Adrenal gland (tissue), 19 donors: ENCODE measurements at places on chromosomes 7 and 10. TPM values are rescaled to one million over a fixed set of nuclear protein-coding genes. Genes with fewer than 3 reads are reported as not detected.
A peak's percentile ranks its signal among the peaks of the same experiment; 100 is the strongest.

ZNF655 gene
- total RNA-seq, result 132 TPM

DNA sequence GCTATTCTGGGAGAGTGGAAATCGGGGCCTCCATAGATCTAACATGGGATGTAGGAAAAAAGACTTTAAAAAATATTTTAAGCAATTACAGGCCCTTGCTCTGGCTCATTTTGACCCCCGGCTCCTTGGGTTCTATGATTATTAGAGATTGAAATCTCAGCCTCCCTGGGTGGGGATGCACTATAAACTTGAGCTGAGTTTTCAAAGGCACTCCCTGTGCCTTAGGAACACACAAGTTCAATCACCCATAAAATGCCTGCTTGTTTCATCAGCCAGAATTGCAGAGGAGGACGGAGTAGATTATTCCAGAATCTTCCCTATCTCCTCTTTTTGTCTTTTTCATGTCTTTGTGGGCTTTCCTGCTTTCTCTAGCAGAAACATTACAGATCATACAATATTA, 145.4 kb downstream of the CUBN start:
- no peak for DNase-seq
- H3K27me3 ChIP-seq, result no peaks in the 10 kb centered on the region
- H3K4me1 ChIP-seq, result no peaks in the 10 kb centered on the region
- no peak overlapping the region for H3K4me3 ChIP-seq
- no peak overlapping the region for H3K27ac ChIP-seq
- H3K36me3 ChIP-seq, result no peaks in the 10 kb centered on the region

TACC2 gene
- 16.1 TPM for total RNA-seq

DNA sequence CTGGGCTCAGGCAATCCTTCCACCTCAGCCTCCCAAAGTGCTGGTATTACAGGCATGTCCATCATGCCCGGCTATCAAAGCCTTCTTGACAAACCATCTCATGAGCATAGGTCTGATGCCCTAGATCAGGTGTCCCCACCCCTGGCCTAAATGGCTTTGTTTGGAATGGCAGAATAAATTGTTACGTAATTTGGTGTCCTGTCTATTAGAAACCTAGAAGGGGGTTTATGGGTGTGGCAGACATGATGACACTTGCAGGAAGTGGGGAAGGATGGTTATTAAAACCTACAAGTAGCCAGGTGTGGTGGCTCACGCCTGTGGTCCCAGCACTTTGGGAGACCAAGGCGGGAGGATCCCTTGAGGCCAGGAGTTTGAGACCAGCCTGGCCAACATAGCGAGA, 38.6 kb upstream of the MKLN1 start:
- H3K27me3 ChIP-seq, result no peaks in the 10 kb centered on the region
- no peak overlapping the region for H3K27ac ChIP-seq
- peaks cover 9% of the 10 kb centered on the region for H3K4me1 ChIP-seq
- no peak for DNase-seq

PPP1R17 gene
- total RNA-seq, result 0.14 TPM

DNA sequence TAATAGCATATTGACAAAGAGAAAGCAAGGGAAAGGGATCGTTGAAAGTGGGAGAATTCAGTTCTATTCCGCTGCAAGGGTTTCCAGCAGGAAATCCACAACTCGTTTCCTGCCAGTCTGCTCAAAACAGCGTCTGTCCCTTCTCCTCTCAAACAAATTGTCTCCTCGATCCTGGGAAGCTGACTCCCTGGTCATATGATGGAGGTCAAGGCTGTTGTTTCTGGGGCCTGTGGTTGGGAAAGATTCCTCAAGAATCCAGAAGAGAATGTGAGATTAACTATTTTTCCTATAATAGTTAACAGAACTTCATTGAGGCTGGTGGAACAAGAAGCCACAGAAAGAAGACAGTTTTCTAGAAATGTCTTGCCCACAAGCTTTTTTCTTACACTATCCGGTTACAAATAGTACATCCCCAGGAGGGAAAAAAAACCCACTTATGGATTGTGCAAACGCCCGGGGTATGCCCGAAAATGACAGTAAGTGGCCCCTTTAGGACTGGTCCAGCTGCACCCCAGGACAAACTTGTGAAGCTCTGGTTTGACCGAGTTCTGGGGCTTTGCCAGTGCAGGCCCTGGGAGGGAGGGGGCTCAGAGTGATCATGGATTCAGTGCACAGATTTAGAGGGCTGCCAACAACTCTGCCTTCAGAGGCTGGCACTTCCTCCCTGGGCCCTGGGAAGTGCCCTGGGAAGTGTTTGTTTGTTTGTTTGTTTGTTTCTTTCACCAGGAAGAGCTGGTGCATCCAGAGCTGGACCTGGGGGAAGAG, 49.4 kb upstream of the CTBP2 start:
- H3K27me3 ChIP-seq, result no peaks in the 10 kb centered on the region
- no peaks in the 10 kb centered on the region for H3K36me3 ChIP-seq

DNA sequence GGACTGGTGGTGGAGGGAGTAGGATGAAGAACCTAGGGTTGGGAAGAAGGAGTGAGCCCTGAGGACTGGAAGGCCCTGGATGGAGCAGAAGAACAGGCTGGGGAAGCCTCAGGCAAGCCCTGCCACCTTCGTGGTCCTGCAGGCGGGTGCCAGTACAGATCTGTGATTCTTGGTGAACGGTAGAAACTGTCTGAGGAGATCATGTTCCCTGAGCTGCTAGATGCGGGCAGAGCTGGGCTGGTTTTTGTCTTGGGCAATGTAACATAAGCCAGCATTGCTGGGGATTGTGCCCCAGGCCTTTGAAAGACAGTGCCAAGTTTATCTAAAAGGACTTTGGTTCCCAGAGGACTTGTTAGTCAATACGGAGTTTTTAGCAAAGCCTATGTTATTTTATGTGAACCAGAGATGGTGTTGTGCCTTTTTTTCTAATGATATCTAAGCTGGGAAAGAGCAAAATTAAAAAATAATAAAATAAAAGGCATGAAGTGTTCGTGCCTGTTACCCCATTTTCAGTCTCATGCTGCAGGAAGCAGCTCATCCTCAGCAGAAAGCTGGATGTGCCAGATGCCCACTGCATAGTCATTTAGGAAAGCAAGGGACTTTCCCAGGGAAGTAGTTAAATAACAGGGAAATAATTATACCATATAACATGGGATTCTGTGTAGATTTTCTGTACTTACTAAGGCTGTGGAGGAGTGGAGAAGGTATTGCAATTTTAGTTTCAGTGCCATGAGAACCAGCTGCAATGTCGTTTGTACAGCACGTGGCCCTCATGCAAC, 24.4 kb upstream of the FIGNL1 start:
- no peaks in the 10 kb centered on the region for H3K27me3 ChIP-seq
- DNase-seq, result no peak
- no peaks in the 10 kb centered on the region for H3K36me3 ChIP-seq
- H3K27ac ChIP-seq, result peak overlapping the region; percentile 47

CALHM1 gene
- not detected for total RNA-seq

- no peaks in the 10 kb centered on the region for H3K4me1 ChIP-seq
- H3K27me3 ChIP-seq, result no peaks in the 10 kb centered on the region
- H3K27ac ChIP-seq, result no peak overlapping the region
- no peak overlapping the region for H3K4me3 ChIP-seq
Observed at GRCh38 chr10:45653454-45653853, 19.1 kb downstream of the ZFAND4 start.

DNA sequence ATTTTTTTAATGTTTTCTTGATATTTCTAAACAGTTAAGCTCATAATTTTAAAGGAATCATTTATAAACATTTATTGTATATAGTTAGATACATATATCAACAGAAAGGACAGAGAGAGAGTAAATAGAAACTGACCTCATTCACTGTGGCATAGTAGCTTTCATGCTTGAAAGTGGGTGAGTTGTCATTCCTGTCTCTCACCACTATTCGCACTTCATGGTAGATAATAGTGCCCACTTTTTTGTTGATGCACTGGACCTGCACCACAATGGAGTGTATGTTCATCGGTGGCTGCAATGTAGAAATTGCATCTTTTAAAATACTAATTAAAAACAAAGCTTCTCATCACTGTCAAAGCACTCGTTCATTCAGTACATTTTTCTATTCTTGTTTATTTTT, 432.0 kb downstream of the PCDH15 start:
- no peaks in the 10 kb centered on the region for H3K4me1 ChIP-seq
- H3K27me3 ChIP-seq, result no peaks in the 10 kb centered on the region
- no peaks in the 10 kb centered on the region for H3K36me3 ChIP-seq
- H3K4me3 ChIP-seq, result no peak overlapping the region
- no peak for DNase-seq

GRCh38 chr10:132064771-132065437, 842 bp upstream of the JAKMIP3 start:
- H3K4me3 ChIP-seq, result no peak overlapping the region
- H3K4me1 ChIP-seq, result peaks cover 12% of the 10 kb centered on the region
- no peaks in the 10 kb centered on the region for H3K27me3 ChIP-seq
- H3K27ac ChIP-seq, result peak overlapping the region; percentile 78

- H3K27ac ChIP-seq, result no peak within 1 kb of the TSS
- no peak for DNase-seq
- H3K4me1 ChIP-seq, result peaks cover 8% of the 10 kb centered on the region
- H3K27me3 ChIP-seq, result peaks cover 17% of the 10 kb centered on the region
- H3K4me3 ChIP-seq, result no peak within 1 kb of the TSS
Observed at GRCh38 chr7:143362131-143363015, at the start of gene FAM131B. FAM131B (minus strand) TSS chr7:143362713; CDS start chr7:143362603, 110 bp downstream.

DNA sequence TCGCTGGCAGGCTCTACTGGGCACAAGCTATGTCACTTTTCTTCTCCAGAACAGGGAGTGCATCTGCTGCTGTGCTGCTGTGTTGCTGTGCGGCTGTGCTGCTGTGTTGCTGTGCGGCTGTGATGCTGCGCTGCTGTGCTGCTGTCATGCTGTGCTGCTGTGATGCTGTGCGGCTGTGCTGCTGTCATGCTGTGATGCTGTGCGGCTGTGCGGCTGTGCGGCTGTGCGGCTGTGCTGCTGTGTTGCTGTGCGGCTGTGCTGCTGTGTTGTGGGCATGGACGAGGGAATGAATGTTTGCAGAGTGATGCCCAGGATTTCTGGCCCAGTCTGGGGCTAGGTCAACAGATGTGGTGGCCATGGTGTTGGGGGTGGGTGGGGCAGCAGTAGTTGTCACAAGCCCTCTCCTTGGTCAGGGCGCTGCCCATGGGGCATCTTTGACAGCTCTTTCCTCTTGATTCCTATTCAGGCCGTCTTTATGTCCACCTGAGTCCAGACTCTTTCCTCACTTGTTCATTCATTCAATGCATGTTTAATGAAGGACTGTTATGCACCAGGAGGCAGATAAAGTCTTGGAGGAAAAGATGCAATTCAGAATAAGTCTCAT, 55.6 kb downstream of the C10orf120 start:
- no peaks in the 10 kb centered on the region for H3K27me3 ChIP-seq
- no peak overlapping the region for H3K27ac ChIP-seq
- no peak overlapping the region for H3K4me3 ChIP-seq
- no peaks in the 10 kb centered on the region for H3K36me3 ChIP-seq

DNA sequence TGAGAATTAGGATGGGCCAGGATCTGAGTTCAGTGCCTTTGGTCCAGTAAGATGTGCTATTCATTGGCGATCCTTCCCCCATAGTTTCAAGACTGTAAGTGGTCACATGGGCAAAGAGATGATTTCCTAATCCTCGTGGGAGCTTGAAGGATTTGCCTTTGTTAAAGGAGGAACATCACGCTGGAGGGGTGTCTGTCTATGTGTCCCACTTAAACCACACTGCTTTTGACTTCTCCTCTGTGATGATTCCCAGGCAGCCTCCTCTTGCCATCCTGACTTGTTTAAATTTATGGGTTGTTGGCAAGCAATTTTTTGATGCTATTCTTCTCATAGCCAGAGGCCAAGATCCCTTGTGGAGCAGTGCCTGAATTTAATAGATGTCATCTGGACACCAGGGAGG, 154.0 kb downstream of the TCF7L2 start:
- peak overlapping the region; percentile 2 for H3K27ac ChIP-seq
- no peaks in the 10 kb centered on the region for H3K36me3 ChIP-seq
- H3K4me1 ChIP-seq, result peaks cover 3% of the 10 kb centered on the region

- no peaks in the 10 kb centered on the region for H3K27me3 ChIP-seq
- peaks cover 33% of the 10 kb centered on the region for H3K36me3 ChIP-seq
- no peak overlapping the region for H3K4me3 ChIP-seq
- no peak overlapping the region for H3K27ac ChIP-seq
- peaks cover 21% of the 10 kb centered on the region for H3K4me1 ChIP-seq
Observed at GRCh38 chr7:135207406-135208101, 3.8 kb downstream of the WDR91 start.

OR6V1 gene
- not detected for total RNA-seq

- H3K36me3 ChIP-seq, result no peaks in the 10 kb centered on the region
- H3K4me3 ChIP-seq, result no peak overlapping the region
- no peaks in the 10 kb centered on the region for H3K4me1 ChIP-seq
- no peaks in the 10 kb centered on the region for H3K27me3 ChIP-seq
Observed at GRCh38 chr10:130888493-130888892, 423.0 kb downstream of the TCERG1L start.

DNA sequence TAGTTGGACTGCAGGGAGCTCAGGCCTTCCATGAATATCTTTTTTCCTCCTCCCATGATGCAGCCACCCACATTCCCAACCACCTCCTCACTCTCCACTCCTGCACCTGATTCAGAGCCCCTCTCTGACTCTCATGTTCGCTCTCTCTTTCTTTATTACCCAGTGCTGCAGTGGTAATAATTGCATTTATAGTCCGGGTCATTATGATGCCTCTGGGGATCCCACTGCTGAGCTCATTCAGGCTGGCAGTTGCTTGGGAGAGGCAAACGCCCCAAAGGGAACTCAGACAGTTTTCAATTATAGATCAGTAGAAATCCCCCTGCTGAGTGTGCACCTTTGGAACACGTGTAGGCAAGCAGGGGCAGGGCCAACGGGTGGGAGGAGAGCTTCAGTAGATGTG, 953.0 kb downstream of the GRID1 start:
- no peak overlapping the region for H3K4me3 ChIP-seq
- no peaks in the 10 kb centered on the region for H3K27me3 ChIP-seq
- H3K36me3 ChIP-seq, result no peaks in the 10 kb centered on the region
- H3K4me1 ChIP-seq, result no peaks in the 10 kb centered on the region

AKR1C4 gene
- not detected for total RNA-seq

DNA sequence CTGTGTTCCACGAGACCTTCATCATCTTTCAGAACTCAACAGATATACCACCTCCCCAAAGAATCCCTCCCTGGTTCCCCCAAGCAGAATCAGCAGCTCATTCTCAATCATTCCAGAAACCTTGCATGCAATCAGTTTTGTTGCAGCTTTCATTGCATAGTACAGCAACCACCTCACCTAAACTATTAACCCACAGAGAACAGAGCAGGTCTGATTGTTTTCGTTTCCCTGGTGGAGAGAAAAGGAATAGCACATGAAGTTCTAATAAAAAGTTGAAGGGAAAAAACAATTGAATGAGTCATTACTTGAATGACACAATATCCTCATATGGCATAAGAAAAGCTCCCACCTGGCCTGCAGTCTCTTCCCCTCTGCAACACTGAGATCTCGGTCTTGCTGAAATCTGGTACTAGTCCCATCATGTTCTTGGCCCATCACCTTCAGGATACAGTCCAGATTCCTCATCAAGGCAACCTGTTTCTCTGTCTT, 147.1 kb upstream of the GDF10 start:
- DNase-seq, result no peak
- H3K27me3 ChIP-seq, result no peaks in the 10 kb centered on the region
- no peak overlapping the region for H3K4me3 ChIP-seq
- no peak overlapping the region for H3K27ac ChIP-seq
- H3K4me1 ChIP-seq, result no peaks in the 10 kb centered on the region

ATP6V0A4 gene
- not detected for total RNA-seq

OPTN gene
- 77.9 TPM for total RNA-seq

LRRC4 gene
- total RNA-seq, result 21.1 TPM

GLI3 gene
- total RNA-seq, result 4.7 TPM

GRID1 gene
- total RNA-seq, result 2.4 TPM

- peaks cover 26% of the 10 kb centered on the region for H3K27me3 ChIP-seq
- no peaks in the 10 kb centered on the region for H3K36me3 ChIP-seq
- H3K4me3 ChIP-seq, result no peak overlapping the region
Observed at GRCh38 chr10:66931340-66931948, 5.6 kb downstream of the LRRTM3 start.

- H3K27ac ChIP-seq, result no peak overlapping the region
- H3K4me1 ChIP-seq, result no peaks in the 10 kb centered on the region
- DNase-seq, result no peak
- no peak overlapping the region for H3K4me3 ChIP-seq
Observed at GRCh38 chr7:128915271-128915819, 4.8 kb upstream of the KCP start.
